ENCODE measurements at places on chromosomes 3 and 15.

GRCh38 chr3:127157171-127157828 is 35.6 kb upstream of the PRR23E start:
- no peak for DNase-seq

- no peak for DNase-seq
These were observed 439.2 kb downstream of the MCTP2 start for GRCh38 chr15:94670438-94671034.

DNA sequence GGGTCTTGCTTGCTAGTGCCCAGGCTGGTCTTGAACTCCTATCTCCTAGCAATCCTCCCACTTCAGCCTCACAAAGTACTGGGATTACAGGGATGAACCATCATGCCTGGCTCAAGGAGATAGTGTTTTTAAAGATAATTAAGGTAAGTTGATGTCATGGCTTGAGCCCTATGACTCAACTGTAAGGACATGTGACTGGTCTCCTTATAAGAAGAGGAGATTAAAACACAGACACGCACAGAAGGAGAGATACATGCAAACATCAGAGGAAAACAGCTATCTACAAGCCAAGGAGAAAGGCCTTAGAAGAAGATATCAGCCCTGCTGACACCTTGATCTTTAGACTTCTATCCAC is 220.4 kb upstream of the GADL1 start:
- no peak for DNase-seq

DNA sequence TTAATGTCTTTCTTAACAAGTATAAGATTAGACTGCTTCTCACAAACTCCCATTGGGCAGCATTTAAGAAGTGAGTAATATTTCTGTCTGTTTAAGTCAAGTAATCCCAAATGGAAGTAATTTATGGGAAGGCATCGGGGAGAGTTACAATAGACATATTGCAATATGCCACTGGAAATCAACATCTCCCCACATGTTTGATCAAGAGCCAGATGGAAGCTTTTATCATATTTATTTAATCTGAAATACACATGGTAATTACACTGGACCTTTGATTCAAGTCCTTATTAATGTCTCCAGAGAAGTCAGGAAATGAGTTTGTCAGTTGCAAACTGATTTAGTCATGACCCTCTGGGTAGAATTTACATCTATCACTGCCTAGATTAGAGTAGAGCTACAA is 943.8 kb downstream of the VGLL3 start:
- no peak for DNase-seq

DNA sequence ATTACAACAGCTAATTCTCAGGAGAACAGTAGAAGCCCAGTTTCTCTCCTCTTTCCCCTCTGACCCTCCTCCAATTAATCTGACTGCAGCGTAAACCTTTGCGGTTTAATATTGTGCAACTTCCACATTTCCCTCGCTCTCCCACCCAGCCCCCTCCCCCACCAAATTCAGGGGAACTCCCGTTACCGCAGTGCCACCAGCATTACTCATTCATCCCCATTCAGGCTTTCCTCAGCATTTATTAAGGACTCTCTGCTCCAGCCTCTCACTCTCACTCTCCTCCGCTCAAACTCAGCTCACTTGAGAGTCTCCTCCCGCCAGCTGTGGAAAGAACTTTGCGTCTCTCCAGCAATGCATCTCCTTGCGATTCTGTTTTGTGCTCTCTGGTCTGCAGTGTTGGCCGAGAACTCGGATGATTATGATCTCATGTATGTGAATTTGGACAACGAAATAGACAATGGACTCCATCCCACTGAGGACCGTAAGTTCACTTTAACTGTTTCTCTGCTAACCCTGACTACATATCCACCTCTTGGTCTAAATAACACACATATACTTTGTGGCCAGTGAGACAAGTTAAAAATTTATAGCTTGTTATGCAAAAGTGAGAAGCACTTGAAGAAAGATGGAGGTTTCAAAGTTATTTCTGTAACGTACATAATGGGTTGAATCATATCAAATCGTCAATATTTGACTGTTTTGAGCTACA is at the start of gene PTX3:
PTX3 (plus strand) TSS at position 268 of the 709 bp plus-strand sequence; CDS start at position 352, 84 bp downstream.
- DNase-seq: peak; percentile 18

- DNase-seq: peak; percentile 22
These were observed 200.5 kb downstream of the GOLGA6L6 start for GRCh38 chr15:20340931-20341661.

GRCh38 chr3:72887705-72888545 is at the start of gene GXYLT2:
Gene GXYLT2 (plus strand): TSS chr3:72888046. CDS start chr3:72888234, 188 bp downstream.
- DNase-seq: peak; percentile 54
